ENCODE measurements at places on chromosomes 7 and 10.

- DNase-seq = no peak
Observed at GRCh38 chr7:144513334-144513733, 109.8 kb upstream of the NOBOX start.

DNA sequence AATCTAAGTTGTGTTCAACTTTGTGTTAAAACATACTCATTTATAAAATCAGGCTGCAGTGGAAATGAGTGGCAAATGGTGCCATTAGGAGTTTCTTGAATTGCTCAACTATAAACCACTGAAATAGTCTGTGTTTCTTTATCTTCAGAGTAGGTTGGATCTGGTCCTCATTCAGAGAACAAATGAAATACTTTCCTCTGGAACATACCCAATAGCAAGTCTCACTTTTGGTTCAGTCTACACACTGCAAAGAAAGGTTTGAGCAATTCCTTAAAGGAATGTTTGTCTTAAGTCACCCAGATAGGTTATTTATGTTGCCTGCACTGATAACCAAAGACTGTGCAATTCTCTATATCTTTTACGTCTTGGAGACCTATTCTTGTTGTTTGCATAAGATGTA lies 62.5 kb downstream of the ABCB4 start:
- no peak for DNase-seq

GRCh38 chr7:136528329-136528728 lies 340.1 kb upstream of the CHRM2 start:
- no peak for DNase-seq

GRCh38 chr7:23105086-23105643 lies 420 bp upstream of the KLHL7 start:
- no peak for DNase-seq

DNA sequence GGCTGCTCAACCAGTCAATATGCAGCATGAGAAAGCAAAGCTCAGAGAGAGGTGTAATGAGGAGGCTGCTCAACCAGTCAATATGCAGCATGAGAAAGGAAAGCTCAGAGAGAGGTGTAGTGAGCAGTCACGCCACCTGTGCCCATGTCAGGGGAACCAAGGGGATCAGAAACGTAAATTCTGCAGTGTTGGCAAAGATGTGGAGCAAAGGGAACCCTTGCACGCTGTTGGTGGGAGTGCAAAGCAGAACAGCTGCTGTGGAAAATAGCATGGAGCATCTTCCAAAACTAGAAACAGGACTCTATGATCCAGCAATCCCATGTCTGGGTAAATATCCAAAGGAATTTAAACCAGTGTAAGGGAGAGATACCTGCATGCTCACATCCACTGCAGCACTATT lies 194.9 kb downstream of the DIP2C start:
- DNase-seq = no peak

DNA sequence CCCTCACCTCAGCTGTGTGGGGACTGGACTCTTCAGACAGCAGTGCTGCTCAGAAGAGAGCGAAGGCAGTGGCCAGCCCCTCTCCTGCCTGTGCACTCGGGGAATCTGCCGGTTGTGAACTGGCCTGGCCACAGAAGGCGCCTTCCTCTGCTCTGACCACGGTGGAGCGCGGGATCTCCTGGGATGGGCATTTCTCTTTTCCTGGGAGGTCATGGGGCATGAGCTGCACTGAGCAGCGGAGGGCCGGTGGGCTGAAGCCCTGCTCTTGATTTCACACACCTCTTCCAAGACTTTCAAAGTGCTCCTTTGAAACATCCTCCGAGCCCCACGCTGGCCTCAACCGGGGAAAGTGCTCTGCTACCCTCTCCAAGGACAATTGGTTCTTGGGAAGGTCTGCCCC lies 125.6 kb upstream of the FAM20C start:
- no peak for DNase-seq

DNA sequence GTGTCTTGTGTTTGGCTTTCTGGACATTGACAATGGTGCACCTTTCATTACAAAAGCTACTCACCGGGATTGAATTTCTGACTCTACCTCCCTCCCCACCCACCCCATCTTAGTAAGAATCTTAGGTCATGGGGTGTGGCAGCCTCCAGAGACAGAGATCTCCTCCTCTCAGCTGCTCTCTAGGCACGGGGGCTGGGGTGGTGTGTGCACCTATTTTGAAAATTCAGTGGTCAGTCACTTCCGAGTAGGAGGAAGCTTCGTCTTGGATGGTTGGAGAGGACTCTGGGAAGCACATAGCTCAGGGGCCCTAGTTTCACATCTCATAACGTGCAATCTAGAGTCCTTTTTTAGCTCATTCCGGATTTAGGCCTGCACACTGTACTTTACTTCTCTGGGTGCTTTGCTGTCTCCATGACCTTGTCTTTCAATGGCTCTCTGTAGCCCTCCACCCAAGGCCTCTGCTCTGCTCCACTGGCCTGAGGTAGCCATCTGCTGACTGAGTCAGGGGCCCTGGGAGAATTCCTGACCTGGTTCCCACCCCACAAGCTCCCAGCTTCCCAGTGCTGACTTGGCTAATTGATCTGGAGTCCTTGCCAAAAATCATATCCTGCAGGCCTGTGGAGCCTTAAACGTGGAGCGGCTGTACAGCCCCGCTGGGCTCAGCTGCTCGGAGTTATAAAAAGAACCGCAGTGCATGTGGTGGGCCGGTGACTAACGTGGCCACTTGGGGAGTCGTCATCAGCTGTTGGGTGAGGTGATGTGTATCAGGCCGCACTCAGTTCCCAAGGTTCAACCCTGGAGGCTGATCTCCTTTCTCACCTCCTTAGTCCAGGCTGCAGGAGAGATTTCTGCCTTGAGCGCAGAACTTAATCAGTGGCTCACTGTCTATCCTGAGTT lies 19.3 kb upstream of the ADAMTS14 start:
- no peak for DNase-seq

- no peak for DNase-seq
Observed at GRCh38 chr10:27664461-27664860, 81.2 kb downstream of the MKX start.

GRCh38 chr10:51718804-51719291 lies 19.5 kb upstream of the CSTF2T start:
- no peak for DNase-seq

GRCh38 chr10:119216127-119216526 lies 8.8 kb downstream of the GRK5 start:
- no peak for DNase-seq

- no peak for DNase-seq
Observed at GRCh38 chr7:142896151-142896550, 10.6 kb upstream of the TRPV6 start.

DNA sequence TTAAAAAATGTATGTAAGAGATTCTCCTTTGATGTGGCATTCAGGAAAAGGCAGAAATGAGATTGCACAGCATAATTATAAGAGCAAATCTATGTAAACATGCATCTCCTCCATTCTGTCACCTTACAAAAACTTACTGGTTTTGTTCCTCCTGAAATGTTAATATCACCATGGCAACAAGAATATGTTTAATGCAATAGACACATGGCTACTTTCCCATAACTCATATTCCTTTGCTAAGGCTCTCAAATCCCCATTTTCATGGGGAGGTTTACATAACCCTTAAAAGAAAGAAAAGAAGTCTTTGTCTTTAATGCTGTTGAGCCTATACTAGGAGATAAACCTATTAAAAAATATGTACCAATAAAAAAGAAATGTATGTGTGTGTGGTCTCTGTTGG lies 136.2 kb downstream of the ANK3 start:
- DNase-seq = no peak

DNA sequence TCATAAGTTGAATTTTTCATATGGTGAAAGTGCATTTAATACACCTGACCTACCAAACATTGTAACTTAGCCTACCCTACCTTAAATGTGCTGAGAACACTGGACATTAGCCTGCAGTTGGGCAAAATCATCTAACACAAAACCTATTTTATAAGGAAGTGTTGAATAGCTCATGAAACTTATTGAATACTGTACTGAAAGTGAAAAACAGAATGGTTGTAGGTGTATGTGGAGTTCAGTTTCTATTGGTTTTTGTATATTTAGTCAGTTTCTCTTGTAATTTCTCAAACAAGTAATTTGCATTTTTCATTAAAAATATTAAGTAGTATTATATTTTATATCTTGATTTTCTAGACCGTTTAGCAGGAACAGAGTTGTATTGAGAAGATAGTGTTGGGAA lies 15.3 kb downstream of the CCDC7 start:
- no peak for DNase-seq

GRCh38 chr7:79455173-79455790 lies 1.8 kb upstream of the MAGI2 start:
- DNase-seq = no peak

DNA sequence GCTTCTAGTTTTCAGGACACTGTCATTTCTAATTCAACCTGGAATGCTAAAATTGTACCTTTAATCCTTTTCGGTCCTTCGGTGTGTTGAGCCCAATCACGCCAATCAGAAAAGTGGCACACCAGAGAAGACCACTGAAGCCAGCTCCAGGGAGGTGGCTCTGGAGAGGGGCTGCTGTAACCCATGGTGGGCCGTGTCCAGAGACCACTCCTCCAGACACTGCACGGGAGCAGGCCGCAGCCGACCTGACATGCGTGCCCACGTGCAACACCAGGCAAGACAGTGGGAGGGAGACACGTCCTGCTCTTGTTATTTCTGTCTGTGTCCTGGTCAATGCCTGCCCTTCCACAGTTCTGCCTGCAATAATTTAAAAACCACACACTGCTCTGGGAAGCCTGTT lies 246.1 kb downstream of the ZMYND11 start:
- DNase-seq = no peak

- DNase-seq = no peak
Observed at GRCh38 chr7:72781631-72782030, 46.4 kb downstream of the TYW1B start.
